ENCODE measurements at places on chromosomes 5 and 9.

GRCh38 chr5:6788439-6788838 lies 75.2 kb downstream of the TENT4A start:
- DNase-seq, result no peak

- no peak for DNase-seq
Observed at GRCh38 chr9:95545831-95546567, 29.2 kb upstream of the PTCH1 start.

DNA sequence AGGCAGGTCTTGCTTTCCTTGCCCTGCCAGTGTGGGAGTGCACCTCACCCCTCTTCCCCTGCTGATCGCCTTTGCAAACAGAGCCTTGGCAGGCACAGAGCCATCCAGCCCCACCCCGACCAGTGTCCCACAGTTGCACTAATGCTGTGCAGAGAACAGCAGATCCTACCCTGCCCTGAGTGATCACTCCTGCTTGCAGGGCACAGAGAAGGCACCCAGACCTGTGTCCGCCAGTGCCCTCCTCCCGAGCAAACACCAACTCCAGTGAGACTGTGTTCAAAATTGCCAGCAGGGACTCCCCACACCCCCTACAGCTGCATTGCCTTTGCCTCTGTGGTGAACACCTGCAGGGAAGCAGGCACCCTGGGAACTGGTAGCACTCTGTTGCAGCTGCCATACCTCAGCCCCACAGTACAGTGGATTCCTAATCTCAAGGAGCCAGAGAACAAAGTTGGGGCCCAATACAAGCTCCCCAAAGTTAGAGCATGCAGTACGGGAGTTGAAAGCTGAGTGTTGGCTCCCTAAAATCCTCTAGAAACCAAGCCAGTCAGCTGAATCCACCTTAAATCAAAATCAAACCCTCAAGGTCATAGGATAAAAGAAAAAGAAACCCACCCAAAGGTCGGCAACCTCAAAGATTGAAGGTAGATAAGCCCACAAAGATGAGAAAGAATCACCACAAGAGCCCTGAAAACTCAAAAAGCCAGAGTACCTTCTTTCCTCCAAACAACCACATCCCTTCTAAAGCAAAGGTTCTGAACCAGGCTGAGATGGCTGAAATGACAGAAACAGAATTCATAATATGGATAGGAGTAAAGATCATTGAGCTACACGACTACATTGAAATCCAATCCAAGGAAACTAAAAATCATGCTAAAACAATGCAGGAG lies 92.9 kb upstream of the PIK3R1 start:
- no peak for DNase-seq

GRCh38 chr9:130977811-130978221 lies 31.2 kb upstream of the LAMC3 start:
- DNase-seq, result no peak

DNA sequence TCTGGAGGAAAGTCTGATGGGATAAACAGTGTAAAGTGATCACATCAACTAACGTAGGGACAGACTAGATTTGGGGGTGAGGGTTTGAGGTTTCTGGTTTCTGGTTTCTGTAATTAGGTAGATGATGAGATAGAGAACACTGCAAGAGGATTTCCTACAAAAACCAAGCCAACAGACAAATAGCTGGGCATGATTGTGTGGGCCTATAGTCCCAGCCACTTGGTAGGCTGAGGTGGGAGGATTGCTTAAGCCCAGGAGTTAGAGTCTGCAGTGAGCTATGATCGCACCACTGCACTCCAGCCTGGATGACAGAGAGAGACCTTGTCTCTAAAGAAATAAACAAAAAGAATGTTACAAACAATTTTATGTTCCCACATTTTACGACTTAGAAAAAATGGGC lies 34.4 kb upstream of the RNU6ATAC start:
- no peak for DNase-seq
